ENCODE measurements at places on chromosomes 1 and 21. TPM values are rescaled to one million over a fixed set of nuclear protein-coding genes. Genes with fewer than 3 reads are reported as not detected.

Gene STIL
- 26.4 TPM for total RNA-seq

DNA sequence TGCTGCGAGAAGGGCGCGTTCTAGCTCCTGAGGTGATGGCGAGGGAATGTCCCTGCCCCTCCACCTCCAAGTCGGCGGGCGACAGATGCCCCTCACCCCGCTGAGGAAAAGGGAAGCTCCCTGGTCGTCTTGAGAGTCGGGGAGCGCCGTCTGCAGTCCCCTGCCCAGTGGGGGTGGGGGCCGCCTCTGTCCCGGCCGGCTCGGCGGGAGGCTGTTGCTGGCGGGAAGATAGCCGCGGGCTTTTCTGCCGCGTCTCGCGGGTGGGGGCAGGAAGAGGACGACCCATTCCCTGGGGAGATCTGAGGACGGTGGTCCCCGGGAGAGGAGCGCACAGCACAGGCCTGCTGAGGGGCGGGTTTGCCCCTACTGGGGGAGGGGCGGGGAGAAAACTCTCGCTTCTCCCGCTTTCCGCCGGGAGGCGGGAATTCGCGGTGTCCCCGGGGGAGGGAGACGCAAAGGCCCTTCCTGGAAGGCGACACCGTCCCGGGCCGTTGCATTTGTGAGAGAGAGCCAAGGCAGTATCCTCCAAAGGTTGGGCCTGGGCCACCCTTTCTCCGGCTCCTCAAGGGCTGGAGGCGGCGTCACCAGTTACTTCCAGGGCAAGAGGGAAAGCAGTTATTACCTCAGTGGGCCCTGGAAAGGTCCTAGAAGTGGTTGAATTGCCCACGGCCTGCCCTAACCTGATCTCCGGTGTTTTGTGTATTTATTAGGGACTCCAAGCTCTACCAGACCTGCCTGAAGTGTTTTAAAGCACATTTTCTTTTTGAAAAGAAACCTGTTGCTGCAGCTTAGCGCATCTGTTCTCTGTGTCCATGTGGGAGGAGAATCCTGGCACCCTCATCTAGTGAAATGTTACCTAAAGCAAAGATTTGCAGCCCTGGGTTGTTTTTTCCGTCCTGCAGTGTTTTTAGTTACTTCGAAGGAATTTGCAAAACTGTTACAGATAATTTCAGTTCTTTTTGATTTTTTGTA lies 648 bp downstream of the S100PBP start:
- peak; percentile 80 for DNase-seq

DNA sequence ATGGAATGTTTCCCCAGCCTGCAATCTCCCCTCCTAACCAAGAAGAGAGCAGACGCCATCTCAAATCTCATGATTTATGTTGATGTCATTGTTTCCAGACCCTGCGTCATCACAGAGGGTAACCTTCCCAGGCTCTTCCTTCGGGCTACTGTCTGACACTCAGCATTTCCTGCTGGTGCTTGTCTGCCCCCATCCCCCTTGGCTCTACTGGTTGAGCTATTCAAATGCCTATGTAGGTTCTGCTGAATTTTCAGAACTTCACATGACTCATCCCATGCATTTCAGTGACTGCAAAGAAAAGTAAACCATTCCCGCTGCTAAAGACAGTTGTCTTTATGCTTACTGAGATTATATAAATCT lies 24.8 kb upstream of the ITPKB start:
- DNase-seq, result no peak

GRCh38 chr1:183194527-183195141 lies 8.6 kb downstream of the LAMC2 start:
- DNase-seq, result no peak

- no peak for DNase-seq
These were observed 46.5 kb downstream of the OLFML3 start for GRCh38 chr1:114025609-114026401.

DNA sequence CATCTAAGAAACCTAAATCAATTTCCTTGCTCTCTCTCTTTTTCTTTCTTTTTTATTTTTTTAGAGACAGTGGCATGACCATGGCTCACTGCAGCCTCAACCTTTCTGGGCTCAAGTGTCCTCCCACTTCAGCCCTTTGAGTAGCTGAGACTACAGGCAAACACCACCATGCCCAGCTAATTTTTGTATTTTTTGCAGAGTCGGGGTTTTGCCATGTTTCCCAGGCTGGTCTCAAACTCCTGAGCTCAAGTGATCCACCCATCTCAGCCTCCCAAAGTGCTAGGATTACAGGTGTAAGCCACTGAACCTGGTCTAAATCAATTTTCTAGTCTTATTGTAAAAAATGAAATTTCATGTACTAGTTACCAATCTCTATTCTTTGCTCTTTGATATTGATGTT lies 108.9 kb downstream of the LHX8 start:
- no peak for DNase-seq

Gene ANKRD35
- 0.09 TPM for total RNA-seq

DNA sequence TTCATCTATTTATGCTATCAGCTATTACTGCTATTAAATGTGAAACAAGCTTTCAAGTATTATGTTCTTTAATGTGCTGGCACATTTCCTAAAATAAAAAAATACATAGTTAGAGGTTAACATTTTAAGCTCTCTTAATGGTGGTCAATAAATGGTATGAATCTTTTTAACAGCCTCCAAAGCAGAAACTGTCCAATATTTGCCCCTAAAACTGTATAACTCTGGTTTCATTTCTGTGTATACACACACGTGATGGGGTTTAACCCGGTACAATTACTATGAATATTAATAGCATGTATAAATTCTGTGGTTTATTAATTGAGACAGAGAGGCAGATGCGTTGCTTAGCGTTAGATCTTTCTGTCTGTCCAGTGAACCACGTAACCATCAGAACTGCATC lies 2.2 kb downstream of the ESRRG start:
- no peak for DNase-seq

Gene LAMC1
- total RNA-seq, result 323 TPM

DNA sequence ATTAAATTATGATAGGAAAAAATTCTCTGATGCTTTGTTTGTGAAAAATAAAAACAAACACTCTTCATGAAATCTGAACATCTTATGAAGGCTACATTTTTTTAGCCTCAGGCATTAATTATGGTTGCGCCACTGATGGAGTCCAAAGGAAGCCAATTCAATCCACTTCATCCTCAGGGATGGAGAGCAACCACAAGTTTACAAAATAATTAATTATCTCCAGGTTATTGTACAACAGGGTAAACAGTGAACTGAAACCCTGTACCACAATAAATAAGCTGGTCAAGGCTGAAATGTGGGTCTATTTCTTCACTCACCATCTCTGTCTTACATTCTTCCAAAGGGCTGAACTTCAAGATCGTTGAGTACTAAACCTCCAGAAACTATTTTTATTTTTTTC lies 49.2 kb downstream of the MRPL39 start:
- DNase-seq, result no peak

DNA sequence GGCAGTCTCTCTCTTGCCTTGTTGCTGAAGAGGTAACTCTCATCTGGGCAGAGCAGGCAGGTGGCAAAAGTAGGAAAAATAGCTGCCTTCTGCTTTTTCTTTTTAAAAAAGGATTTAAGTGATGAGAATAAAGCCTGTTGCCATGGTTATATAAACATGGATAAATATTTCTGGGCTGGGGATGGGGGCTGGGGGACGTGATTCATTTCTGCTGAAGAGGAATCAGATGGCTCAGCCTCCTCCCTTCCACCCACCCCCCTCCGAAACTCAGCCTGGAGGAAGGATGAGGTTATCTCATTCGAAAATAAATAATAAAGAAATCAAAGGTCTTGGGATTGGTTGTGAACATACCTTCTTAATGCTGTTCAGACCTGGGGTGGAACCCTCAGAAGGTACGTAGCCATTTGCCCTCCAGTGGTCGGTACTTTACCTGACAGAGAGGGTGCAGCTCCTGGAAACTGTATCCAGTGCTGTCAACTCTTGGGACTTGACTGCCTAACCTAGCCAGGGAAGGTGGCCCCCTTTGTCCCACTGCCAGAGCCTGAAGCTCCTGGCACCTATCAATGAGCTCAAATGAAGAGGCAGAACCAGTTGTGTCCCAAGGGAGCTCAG lies 3.8 kb upstream of the INKA2 start:
- no peak for DNase-seq

- DNase-seq, result peak; percentile 92
These were observed at the start of gene SAMD11 for GRCh38 chr1:923131-923990. Gene SAMD11 (plus strand): TSS chr1:923923. CDS start chr1:924432, 509 bp downstream.

DNA sequence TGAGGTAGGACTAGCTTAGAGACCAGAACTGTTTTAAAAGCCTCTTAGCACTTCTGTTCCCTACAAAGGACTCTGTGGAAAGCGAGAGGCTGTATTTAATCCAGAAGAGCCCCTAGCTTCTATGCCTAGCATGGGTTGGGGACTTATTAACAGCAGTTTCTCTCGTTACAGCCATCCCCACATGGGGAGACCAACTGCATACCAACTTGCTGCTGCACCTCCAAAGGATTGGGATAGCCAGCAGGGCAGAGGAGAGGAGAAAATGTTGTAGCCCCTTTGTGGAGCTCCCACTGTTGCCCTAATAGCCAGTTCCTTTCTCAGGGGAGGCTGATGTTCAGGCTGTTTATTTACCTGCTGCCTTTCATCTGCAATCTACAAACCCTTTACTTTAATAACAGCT lies 11.0 kb upstream of the CELSR2 start:
- DNase-seq, result no peak

DNA sequence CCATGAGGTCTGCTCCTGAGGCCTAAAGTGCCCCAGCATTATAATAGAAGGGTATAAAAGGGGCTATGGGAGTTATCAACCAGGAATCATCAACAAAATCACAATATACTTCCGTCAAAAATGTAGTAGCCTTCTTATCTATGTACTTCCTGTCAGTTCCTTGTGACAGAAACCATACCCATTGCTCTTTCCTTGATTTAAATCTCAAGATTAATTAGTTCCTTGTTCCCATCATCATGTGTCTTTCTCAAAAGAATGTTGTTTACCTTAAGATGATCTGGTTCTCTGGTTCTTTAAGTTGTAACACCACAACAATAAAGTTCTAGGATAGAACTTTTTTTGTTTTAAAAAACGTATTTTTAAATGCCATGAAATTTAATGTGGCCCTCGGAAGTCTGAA lies 833.3 kb downstream of the LTN1 start:
- DNase-seq, result no peak

DNA sequence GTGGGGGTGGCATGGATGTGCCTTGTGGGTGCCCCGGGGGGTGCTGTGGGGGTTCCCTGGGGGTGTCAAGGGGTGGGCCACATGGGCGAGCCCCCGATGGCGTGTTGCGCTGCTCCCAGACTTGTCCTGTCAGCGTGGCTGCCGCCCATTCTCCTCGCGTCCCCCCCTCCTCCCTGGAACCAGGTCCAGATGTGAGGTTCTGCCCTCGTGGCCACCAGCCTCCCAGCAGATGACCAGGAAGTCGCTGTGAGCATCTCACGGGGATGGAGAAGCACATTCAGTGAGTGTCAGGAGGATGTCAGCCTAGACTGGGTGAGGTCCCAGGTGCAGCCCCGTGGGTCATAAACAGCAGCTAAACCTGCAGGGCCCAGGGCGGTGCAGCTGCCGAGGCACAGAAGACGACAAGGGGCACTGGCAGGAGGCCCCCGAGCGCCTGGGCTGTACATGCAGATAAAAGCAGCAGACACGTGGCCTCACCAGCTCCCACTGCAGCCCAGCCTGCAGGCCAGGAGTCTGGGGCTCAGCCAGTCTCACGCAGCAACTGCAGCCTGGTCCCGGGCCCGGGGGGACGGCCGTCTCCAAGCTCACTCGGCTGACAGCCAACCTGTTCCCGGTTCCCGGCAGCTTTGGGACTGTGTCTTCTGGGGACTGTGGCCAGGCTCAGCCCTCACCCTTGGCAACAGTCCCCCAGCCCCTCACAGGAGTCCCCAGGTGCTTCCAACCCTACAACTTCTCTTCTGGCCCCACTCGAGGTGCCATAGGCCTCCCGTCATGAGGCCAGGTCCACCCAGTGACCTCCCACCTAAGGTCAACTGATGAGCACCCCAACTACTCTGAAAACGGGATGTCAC lies 17.5 kb upstream of the COL6A2 start:
- DNase-seq, result no peak

DNA sequence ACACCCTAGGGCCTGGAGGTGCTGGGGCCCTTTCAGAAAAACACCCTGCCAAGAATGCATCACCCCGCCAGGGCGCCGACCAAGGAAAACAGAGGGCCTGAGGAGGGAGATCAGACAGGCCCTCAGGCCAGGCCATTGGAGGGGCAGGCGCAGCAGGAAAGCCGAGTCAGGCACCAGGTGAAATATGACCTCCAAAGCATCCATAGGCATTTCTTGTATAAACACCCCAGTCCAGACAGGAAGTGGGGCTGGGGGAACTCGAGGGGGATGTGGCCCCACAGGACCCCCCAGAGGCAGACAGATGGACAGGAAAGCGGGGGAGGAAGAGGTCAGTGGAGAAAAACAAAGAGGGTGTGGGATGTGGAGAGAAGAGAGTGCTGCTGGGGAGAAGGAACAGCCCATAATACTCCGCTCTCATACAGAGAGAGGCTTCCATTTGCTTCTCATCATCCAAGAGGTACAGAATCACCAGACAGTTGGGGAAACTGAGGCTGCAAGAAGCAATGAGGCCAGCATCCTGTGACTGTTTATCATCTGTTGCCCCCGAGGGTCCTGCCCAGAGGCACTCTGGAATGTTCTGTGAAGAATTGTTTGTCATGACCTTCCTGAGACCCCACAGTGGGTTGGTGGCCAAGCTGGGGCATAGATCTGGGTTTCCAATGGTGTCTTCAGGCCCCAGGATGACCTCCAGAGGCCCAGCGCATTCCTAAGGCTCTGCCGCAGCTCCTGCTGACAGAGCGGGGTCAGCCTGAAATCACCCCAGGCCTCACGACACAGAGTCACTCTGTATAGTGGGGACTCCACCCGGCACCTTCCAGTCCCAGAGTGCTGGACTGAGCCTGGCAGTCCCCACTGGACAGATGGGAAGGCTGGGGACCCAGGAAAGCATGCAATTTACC lies 18.0 kb downstream of the TRIM62 start:
- DNase-seq, result no peak

- peak; percentile 32 for DNase-seq
These were observed 39.1 kb upstream of the CDC42BPA start for GRCh38 chr1:227357171-227357926.

DNA sequence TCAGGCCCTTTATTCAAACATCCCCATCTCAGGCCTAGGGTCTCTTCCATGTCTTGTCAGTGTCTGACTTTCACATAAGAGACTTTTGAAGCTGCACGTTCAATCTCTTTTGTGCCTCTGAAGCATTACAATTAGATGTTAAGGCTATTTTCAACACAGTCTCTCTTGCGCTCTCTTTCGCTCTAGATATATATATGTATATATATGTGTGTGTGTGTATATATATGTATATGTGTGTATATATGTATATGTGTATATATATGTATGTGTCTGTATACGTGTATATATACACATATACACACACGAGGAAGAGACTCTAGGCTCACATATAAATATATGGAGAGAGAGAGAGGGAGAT lies 162.5 kb upstream of the RNPC3 start:
- DNase-seq, result no peak

Gene CD48
- total RNA-seq, result not detected

Gene SH3BGR
- 0.82 TPM for total RNA-seq

GRCh38 chr1:207763091-207763490 lies 11.2 kb downstream of the CD46 start:
- no peak for DNase-seq
